Immature natural killer cell (primary cell): ENCODE measurements at places on chromosomes 1 and 21.

GRCh38 chr1:69269491-69269890, 298.2 kb upstream of the LRRC7 start:
- no peaks in the 10 kb centered on the region for H3K4me1 ChIP-seq
- no peaks in the 10 kb centered on the region for H3K27me3 ChIP-seq
- no peaks in the 10 kb centered on the region for H3K36me3 ChIP-seq
- DNase-seq: no peak

DNA sequence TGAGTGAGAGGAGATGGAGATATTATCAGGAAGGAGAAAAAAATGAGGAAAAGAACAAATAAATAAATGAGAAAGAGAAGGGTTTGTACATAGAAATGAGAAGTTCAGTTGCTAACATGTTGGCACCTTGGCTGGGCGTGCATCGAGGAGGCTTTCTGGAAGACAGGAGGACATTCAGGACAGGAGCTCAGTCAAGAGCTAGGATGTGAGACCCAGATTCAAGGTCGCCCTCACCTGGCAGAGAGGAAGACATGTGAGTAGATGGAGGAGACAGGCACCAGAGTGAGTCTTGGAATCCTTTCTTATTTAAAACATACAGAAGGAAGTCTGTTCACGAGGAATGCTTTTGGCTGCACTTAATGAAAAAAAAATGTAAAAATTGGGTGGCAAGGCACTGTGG, 640.9 kb downstream of the NPHP4 start:
- H3K4me3 ChIP-seq: no peak overlapping the region
- H3K4me1 ChIP-seq: no peaks in the 10 kb centered on the region
- H3K27me3 ChIP-seq: peaks cover 6% of the 10 kb centered on the region
- H3K27ac ChIP-seq: no peak overlapping the region

GRCh38 chr1:225368036-225368552, 59.7 kb downstream of the LBR start:
- H3K36me3 ChIP-seq: no peaks in the 10 kb centered on the region
- H3K4me1 ChIP-seq: no peaks in the 10 kb centered on the region
- no peak overlapping the region for H3K27ac ChIP-seq
- H3K4me3 ChIP-seq: no peak overlapping the region
- DNase-seq: no peak
- H3K27me3 ChIP-seq: peaks cover 6% of the 10 kb centered on the region

GRCh38 chr21:38289705-38290485, 33.1 kb downstream of the KCNJ15 start:
- H3K27ac ChIP-seq: no peak overlapping the region
- peaks cover 7% of the 10 kb centered on the region for H3K27me3 ChIP-seq
- H3K4me3 ChIP-seq: no peak overlapping the region
- no peaks in the 10 kb centered on the region for H3K4me1 ChIP-seq

DNA sequence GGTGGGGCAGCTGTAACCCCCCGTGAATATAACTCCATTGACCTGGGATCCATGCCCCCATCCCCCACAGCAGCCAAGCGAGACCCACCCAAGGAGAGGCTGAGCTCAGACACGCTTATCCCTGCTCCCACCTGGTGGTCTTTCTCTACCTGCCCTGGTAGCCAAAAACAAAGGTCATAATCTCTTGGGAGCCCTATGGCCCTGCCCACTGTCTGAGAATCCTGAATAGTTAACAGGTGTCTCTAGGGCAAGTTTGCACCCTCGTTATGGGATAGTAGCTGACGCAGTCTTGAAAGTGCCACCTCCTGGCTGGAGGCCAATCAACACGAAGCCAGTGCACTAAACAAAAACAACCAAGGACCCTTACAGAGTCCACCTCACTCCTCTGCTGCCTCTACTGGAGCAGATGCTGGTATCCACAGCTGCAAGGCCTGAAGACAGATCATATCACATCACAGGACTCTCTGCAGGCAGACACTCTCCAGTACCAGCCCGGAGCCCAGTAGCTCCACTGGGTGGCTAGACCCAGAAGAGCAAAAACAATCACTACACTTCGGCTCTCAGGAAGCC, 134.3 kb upstream of the C1orf174 start:
- H3K4me3 ChIP-seq: no peak overlapping the region
- H3K36me3 ChIP-seq: no peaks in the 10 kb centered on the region
- no peaks in the 10 kb centered on the region for H3K4me1 ChIP-seq
- no peak overlapping the region for H3K27ac ChIP-seq
- no peak for DNase-seq
- H3K27me3 ChIP-seq: peaks cover 15% of the 10 kb centered on the region

DNA sequence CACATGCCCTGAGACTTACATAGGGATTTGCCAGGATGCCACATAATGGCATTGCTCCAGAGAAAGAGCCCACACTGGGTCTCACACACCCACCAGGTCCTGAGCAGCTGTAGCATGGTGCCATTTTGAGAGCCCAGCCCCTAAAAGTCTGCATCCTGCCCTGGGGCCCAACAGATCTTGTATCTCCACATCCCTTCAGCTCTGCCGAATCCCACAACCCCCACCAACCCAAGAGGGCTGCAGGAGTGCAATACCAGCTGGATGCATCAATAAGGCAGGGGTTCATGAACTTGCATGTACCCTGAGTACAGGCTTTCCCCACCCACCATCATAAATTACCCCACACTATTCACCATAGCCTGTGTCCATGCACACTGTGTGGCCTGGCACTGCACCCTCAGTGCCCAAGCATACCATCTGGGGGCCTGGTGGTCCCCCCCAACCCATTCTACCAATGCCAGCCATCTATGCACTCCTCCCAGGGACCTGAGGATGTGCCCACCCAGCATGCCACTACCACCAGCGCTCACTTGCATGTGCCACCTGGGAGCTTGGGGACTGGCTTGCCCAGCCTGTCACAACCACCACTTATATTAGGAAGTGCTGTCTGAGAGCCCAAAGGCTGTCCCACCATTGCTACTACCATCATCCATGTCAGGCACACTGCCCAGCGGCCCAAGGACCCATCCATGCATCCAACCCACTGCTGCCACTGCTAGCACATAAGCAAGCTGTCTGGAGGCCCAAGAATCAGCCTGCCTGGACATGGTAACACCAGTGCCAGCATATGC, 4.1 kb upstream of the KRTAP12-2 start:
- no peak for DNase-seq
- no peak overlapping the region for H3K4me3 ChIP-seq
- peaks cover 8% of the 10 kb centered on the region for H3K4me1 ChIP-seq
- H3K36me3 ChIP-seq: peaks cover 7% of the 10 kb centered on the region
- no peak overlapping the region for H3K27ac ChIP-seq

- no peaks in the 10 kb centered on the region for H3K27me3 ChIP-seq
- H3K27ac ChIP-seq: no peak overlapping the region
Observed at GRCh38 chr1:216778737-216779136, 55.5 kb upstream of the ESRRG start.

- DNase-seq: peak; percentile 2
- no peak overlapping the region for H3K4me3 ChIP-seq
- H3K4me1 ChIP-seq: no peaks in the 10 kb centered on the region
- no peaks in the 10 kb centered on the region for H3K27me3 ChIP-seq
- no peak overlapping the region for H3K27ac ChIP-seq
Observed at GRCh38 chr1:114033216-114033706, 54.0 kb downstream of the OLFML3 start.

GRCh38 chr21:45887120-45887611, 94.4 kb upstream of the COL6A1 start:
- H3K36me3 ChIP-seq: no peaks in the 10 kb centered on the region
- peaks cover 19% of the 10 kb centered on the region for H3K27me3 ChIP-seq
- H3K27ac ChIP-seq: no peak overlapping the region
- DNase-seq: no peak
- peaks cover 39% of the 10 kb centered on the region for H3K4me1 ChIP-seq

GRCh38 chr1:16249596-16250241, 12.7 kb upstream of the CPLANE2 start:
- peaks cover 2% of the 10 kb centered on the region for H3K27me3 ChIP-seq
- no peak for DNase-seq
- peaks cover 23% of the 10 kb centered on the region for H3K4me1 ChIP-seq
- peaks cover 5% of the 10 kb centered on the region for H3K36me3 ChIP-seq

- peaks cover 3% of the 10 kb centered on the region for H3K36me3 ChIP-seq
- H3K27me3 ChIP-seq: peaks cover 6% of the 10 kb centered on the region
- H3K4me1 ChIP-seq: peaks cover 5% of the 10 kb centered on the region
- no peak for DNase-seq
- no peak overlapping the region for H3K4me3 ChIP-seq
- no peak overlapping the region for H3K27ac ChIP-seq
Observed at GRCh38 chr1:58839846-58840835, 56.3 kb upstream of the JUN start.

DNA sequence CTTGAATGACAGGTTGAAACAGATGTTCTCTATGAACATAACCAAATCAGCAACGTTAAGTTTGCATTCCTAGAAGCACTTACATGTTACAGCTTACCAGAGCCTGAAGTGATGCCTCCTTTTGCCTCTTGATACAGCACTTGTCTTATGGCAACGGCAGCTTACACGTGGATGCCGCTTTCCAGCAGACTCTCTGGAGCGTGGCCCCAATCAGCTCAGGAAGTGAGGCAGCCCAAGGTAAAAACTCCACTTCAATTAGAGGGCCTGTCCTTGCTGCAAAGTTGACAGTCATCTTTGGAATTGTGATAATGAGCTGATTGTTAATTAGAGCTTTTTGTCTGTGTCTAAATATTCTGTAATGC, 345.1 kb downstream of the RYR2 start:
- no peak overlapping the region for H3K4me3 ChIP-seq
- DNase-seq: no peak
- H3K27ac ChIP-seq: no peak overlapping the region
- H3K4me1 ChIP-seq: no peaks in the 10 kb centered on the region
- H3K36me3 ChIP-seq: no peaks in the 10 kb centered on the region

- H3K27ac ChIP-seq: peak overlapping the region; percentile 94
- H3K4me3 ChIP-seq: no peak overlapping the region
- H3K4me1 ChIP-seq: peaks cover 85% of the 10 kb centered on the region
- peaks cover 12% of the 10 kb centered on the region for H3K36me3 ChIP-seq
- DNase-seq: no peak
Observed at GRCh38 chr1:244839656-244840055, 4.2 kb downstream of the COX20 start.

DNA sequence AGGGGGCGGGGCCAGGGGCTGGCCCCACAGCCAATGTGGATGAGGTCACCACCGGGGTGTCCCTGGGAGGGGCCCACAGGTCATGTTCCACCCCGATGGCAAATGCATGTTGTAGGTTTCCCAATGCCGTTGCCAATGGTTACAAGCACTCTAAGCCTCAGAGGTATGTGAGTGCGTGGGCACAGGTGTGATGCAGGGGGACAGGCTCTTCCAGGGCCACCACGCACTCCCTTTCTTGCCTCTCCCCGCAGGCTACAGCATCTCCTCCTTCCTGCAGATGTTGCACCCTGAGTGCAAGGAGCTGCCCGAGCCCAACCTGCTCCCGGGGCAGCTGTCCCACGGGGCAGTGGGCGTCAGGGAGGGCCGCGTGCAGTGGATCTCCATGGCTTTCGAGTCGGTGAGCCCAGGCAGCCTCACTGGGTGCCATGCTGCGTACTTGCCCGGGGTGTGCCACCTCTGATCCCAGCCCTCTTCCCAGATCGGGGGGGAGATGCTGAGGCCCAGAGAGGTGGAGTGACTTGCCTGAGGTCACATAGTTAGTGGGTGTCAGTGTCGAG, 52.4 kb downstream of the DISP3 start:
- H3K4me1 ChIP-seq: no peaks in the 10 kb centered on the region
- no peaks in the 10 kb centered on the region for H3K36me3 ChIP-seq
- no peak overlapping the region for H3K27ac ChIP-seq

DNA sequence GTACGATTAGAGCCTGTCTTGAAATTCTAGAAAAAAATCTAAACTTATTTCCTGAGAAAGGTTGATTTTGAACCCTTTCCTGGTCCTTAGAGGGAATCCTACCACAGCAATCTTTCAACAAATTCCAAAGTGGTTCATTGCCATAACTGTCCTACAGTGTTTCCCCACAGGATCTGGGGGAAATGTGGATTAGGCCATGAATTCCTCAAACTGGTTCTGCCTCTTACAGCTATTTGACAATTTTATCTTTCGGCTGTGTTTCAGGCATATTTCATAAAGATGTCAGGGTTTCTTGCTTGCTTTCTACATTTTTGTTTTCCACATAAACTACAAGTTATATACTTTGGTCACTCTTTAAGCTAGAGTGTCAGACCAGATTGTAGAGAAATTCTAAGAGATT, 544 bp upstream of the ZP4 start:
- no peak overlapping the region for H3K4me3 ChIP-seq
- no peak for DNase-seq
- no peaks in the 10 kb centered on the region for H3K36me3 ChIP-seq
- H3K4me1 ChIP-seq: no peaks in the 10 kb centered on the region

GRCh38 chr1:27395441-27396195, 3.2 kb downstream of the GPR3 start:
- H3K36me3 ChIP-seq: no peaks in the 10 kb centered on the region
- H3K4me3 ChIP-seq: no peak overlapping the region
- H3K27me3 ChIP-seq: peaks cover 4% of the 10 kb centered on the region
- H3K27ac ChIP-seq: no peak overlapping the region
- peak; percentile 78 for DNase-seq

DNA sequence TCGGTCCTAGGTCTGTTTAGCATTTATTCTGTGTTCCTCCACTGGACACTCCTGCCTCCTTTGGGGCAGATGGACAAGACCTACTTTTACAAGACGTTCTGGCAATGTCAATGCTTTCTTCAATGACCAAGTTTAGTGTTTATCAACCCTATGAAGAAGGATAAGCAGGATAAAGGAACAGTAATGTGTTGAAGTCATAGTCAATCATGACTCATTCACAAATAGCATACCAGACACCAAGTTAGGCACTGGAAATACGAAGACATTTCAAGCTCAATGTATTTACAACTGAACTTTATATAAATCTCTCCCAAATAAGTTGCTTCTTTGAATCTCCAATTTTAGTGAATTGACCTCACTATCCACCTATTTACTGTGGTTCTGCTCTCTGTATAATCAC, 4.8 kb upstream of the SLC35D1 start:
- H3K36me3 ChIP-seq: no peaks in the 10 kb centered on the region
- H3K4me1 ChIP-seq: peaks cover 18% of the 10 kb centered on the region
- no peak for DNase-seq
- no peak overlapping the region for H3K4me3 ChIP-seq
- peaks cover 1% of the 10 kb centered on the region for H3K27me3 ChIP-seq
- no peak overlapping the region for H3K27ac ChIP-seq

DNA sequence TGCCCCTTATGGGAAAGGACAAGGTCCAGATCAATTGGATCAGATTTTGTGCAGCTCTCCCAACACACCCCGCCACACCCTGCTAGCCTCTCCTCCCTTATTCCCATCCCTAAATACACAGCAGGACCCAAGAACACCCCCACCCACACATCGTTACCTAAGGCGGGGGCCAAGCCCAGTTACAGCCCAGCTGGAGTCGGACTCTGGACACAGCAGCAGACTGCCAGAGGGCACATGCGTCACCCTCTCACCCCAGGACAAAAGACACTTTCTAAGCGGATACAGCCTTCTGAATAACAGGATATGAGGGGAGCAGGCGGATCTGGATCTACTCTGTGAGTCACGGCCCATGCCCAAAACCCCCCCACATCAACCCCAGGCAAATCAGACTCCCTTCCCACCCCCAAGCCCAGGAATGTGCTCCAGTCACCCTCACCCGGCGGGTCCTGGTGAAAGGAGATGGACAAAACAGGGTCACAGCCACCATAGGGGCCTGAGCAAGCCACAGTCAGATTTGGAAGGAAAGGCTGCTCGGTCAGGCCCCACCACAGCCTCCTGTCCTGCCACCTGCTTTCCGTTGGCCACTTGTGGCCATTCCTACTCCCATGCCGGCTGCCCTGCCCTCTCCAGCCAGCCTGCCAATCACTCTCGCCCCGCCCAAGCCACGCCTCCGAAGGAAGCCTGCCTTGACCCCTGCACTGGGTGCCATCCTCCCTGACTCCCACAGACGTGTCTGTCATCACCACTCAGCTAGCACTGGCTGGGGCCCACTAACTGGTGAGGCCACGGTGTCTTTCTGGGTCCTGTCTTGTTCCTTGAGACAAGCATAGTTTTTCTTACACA, 4.0 kb downstream of the S100A16 start:
- H3K36me3 ChIP-seq: no peaks in the 10 kb centered on the region
- no peaks in the 10 kb centered on the region for H3K4me1 ChIP-seq
- no peak overlapping the region for H3K4me3 ChIP-seq
- DNase-seq: no peak
- H3K27me3 ChIP-seq: no peaks in the 10 kb centered on the region
